Occipital lobe (tissue), 3 donors: ENCODE measurements at places on chromosomes 7 and 10.

DNA sequence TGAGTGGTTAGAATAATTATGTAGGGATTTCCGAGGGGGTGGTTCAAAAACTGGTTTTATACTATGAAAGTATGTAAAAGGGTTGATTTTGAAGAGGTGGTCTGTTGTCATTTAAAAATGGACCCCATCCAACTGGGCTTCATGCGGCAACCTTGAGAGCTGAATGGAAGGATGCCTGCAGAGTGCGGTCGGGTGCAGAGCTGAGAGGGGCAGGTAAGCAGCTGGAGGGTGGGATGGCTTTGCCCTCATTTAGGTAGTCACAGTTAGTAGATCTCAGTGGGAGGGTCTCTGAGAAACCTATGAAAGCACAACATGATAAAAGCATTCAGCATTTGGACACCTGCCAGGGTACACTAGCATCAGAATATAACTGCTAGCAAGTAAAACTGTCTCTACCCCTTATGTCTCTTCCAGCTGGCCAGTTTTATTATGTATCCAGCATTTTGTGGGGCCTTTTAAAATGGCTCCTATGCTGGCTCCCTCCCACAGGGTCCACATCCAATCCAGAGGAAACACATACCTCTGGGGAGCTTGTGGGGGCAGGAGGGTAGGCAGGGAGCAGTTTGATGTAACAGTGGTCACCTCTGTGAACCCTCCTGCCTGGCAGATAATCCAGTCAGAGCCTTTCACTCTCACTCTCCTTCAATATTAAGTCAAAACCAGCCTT, 75.9 kb upstream of the MAGI2 start:
- no peak for DNase-seq

- no peak for DNase-seq
These were observed 280.4 kb downstream of the CELF2 start for GRCh38 chr10:11298116-11298515.

GRCh38 chr7:157494506-157495176, 157.8 kb downstream of the DNAJB6 start:
- DNase-seq, result no peak

DNA sequence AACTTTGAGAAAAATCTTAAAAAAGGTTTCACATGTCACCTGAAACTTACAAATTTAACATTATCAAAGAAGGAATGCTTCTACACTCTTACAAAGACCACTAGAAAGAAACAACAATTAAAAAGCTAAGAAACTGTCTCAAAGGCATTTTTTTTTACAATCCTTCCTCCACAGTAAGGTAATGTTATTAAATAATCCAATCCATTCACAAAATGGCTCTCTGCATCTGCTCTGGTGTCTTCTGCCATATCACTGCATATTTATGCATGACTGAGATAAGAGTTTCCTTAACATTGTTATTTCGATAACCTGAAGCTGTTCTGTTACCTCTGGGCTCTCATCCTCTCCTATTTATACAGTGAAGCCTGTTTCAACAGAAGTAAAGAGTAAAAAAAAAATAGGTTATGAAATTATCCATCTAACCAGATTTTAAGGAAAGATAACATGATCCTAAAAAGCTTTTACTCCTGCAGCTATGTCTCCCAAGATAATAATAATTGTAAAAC, 8.5 kb downstream of the HNRNPA2B1 start:
- DNase-seq, result no peak

GRCh38 chr10:76618171-76618570, 1019.4 kb downstream of the KCNMA1 start:
- no peak for DNase-seq

- no peak for DNase-seq
These were observed 145.6 kb upstream of the ZNF32 start for GRCh38 chr10:43794181-43794815.

DNA sequence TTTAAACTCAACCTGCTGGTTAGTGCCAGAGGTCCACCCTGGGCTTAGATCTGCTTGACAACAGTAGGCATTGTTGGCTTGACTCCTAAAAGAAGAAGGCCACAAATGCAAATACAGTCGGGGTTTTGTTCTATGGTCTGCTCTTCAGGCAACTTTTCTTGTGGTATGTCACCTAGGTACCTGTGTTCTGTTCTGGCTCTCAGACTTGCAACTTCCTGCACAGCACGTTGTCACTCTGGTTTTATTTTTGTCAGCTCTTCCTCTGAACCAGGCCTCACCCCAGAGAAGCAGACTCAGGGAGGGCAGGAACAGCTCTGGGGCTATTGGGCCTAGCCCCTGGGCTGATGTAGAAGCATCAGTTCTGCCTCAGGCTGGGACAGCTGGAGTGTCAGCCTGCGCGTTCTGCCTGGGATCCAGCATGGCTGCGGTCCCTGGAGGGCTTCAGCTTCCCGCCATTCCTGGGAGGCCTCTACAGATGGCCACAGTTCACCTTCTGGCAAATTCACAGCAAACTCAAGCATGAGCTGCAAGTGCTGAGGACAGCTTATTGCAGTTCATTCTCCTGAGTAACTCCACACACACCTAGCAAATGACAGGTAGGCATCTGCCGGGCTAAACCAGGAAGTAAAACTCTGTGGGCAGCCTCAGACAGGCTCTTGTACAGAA, 11.0 kb upstream of the PDCD4 start:
- no peak for DNase-seq

GRCh38 chr10:12768156-12769100, 233.1 kb downstream of the CCDC3 start:
- no peak for DNase-seq

DNA sequence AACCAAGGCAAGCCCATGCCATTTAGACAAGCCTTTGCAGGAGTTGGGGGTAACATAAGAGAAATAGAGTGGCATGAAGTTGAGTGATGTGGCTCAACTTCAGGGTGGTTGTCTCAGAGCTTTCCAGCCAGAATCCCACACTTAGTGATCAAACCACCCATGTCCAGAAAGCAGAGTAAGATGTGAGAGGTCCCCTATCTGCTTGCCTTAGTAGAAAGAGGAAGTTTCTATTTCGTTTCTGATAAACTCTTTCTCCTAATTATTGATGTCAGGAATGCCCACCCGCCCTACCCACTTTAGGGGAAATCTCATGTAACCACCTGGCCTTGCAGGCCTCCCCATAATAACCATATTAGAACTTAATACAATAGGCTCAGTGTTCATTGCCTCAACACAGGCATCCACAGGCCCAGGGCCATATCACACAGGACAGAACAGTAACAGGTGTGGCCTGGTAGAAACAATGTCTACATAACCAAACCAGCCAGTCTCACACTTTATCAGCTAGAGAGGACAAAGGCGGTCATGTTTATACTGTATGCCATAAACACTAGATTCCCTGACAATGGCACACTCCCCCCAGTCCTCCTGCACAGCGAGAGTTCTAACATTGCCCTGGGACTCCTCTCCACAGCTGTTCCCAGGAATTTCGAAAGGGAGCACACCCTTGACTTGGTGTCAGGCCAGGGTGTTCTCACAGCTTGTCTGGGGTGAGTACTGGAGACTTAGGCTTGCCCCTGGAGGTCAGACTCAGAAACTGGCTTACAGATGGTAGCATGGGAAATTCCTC, 364.4 kb downstream of the CXCL12 start:
- no peak for DNase-seq
